ENCODE measurements at places on chromosomes 1 and 21.

GRCh38 chr1:105243411-105243810 is 1493.7 kb downstream of the AMY1C start:
- DNase-seq, result no peak

DNA sequence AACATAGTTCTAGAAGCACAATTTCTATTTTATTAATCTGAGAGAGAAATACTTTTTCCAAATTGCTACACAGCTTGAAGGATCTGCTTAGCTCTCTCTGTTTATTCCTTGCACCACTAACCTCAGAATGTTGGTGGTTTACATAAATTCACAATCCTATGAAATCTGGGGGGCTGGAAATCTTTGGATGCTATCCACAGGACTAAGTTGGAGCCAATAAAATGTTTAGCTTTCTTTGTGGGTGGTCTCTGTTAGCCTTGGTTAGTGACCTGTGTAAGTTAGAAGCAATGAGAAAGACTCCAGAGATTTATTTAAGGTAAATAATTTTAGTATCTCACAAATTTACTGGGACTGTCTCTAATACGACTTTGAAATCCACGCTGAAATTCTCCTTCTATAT is 418.1 kb downstream of the ADGRL2 start:
- DNase-seq, result no peak

DNA sequence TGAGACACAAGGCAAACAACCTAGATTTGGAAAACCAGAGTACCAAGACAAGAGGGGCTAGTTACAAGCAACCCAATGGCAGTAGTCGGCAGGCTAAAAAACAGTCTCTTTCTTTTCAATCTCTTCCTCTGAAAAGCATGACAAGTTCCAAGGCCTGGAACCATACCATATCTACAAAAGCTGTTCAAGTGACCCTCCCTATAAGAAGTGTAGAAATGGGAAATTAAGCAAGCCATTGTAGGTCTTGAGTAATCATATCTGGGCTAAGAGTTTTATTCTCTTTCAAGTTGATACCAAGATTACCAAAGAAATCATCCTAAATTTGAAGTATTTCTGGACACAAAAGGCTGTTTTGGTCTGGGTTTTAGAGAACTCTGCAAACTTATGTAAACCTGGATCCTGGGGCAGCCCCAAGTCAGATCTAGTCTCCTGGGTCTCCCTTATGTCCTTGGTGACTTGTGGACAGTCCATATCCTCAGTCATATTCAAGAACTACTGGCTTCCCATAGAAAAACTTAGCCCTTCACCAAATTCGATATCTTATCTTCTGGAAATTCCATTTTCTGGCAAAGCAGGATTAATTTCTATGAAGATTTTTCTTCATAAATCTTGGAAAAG is 24.7 kb downstream of the FMO3 start:
- no peak for DNase-seq

DNA sequence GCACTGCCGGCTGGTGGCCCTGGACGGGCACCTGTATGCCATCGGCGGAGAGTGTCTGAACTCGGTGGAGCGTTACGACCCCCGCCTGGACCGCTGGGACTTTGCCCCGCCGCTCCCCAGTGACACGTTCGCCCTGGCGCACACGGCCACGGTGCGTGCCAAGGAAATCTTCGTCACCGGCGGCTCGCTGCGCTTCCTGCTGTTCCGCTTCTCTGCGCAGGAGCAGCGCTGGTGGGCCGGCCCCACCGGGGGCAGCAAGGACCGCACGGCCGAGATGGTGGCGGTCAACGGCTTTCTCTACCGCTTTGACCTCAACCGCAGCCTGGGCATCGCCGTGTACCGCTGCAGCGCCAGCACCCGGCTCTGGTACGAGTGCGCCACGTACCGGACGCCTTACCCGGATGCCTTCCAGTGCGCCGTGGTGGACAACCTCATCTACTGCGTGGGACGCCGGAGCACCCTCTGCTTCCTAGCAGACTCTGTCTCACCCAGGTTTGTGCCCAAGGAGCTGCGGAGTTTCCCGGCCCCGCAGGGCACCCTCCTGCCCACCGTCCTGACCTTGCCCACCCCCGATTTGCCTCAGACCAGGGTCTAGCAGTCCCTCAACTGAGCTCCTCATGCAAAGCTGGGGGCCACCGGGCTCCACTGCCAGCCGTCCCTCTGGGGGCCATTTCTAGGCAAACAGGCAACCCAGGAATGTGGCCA is 2.1 kb downstream of the KLHDC7A start:
- DNase-seq, result no peak

DNA sequence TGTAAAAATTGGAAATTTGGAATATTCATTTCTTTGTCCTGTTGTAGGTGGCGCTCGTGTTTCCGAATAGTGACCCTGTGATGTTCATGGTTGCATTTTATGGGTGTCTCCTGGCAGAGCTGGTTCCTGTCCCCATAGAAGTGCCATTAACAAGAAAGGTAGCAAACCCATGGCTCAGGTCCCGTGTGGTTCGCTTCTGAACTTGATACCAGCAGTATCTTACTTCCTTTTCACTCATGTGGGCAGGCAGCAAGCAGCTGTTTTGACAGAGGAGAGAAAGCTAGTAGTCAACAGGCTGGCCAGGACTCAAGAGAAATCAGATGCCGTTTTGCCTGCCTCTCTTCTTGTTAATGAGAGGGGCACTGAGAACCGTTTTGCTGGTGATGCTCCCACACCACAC is 72.8 kb downstream of the S100B start:
- DNase-seq, result no peak

DNA sequence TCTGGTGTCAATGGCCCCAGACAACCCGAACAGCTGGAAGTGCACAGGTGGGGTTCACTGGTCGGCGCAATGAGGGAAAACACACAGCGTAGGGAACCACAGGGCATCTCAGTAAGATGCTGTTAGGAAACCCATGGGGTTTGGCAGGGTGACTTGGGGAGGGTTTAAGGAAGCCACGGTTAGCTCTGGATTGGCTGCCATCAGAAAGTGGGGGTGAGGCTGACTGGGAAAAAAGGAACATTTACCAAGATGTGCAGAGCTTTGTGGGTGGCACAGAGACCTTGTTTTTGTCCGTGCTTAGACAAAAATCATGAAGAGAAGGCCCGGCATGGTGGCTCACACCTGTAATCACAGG is 11.0 kb downstream of the ALDH4A1 start:
- no peak for DNase-seq

- no peak for DNase-seq
Observed at GRCh38 chr1:37177230-37177864, 143.0 kb upstream of the GRIK3 start.

DNA sequence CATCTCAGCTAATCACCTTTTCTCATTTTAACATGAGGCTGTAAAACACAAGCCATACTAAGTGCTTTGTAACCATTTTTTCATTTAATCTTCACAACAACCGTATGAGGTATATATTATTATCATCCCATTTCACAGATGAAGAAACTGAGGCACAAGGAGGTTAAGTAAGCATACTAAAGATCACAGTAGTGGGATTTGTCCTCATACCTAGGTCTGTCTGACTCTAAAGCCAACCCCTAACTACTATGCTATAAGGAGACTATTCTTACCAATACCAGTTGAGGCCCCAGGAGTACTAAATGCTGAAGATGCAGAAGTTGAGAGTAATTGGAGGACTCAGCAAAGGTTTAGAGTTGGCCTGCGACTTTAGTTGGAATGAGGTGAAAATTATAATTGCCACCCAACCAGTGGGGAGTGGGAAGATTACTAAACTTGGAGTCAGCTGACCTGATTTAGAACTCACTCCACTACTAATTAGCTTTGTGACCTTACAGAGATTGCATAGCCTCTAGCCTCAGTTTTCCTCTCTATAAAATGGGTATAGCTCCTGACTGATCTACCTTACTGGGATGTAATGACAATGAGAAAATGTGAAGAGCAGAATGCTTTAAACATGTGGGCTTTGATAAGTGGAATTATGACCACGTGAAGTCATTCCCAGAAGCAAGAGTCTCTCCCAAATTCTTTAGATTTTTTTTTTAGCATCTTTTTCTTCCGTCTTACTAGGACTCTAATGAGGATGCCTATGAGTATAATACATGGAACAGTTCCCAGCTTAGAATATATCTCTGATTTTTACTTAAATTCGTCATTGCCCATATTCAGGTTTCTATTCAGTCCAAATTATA is 85.8 kb upstream of the IPO9 start:
- no peak for DNase-seq

- no peak for DNase-seq
Observed at GRCh38 chr1:178263341-178263740, 169.4 kb downstream of the RASAL2 start.

- no peak for DNase-seq
Observed at GRCh38 chr1:192689459-192689858, 53.5 kb downstream of the RGS13 start.

DNA sequence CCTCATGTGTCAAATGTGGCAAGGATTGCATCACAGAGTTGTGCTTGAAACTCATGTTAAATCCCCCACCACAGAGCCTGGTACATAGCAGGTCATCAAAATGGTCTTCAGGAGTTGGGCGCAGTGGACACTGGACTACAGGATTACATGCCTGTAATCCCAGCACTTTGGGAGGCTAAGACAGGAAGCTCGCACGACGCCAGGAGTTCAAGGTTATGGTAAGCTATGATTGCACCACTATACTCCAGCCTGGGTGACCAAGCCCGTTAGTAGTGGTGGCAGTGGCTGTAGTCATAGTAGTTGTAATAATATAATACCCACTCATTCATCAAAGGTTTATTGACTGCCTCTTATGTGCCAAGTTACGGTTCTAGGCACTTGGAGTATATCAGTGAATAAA is 123.4 kb upstream of the IRF2BP2 start:
- no peak for DNase-seq

DNA sequence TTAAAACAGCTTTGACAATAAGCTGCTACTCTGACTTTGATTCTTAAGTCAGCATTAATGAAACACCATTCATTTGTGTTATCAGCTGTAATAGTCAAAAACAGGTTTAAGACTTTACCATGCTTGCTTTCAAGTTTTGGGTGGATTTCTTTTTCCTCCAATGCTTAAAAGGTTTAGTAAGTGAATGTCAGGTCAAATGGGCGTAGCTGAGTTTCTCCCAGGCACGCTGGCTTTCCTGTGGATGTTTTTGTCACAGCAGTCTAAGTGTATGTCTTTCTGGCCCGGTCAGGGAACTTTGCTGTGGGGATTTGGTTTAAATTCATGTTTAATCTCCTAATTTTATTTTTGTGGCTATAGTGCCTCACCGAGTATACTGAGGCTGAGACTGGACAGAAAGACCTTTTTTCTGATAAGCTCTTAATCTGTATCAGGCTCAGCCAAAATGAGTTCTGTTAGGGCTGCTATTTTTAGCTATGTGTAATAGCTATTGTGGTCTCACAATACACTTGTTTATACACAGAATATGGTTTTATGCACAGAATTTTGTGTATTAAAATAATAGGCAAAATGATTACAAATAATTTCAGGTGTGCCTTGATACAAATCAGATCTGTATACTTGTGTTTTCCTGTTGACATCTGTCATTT is 292.8 kb downstream of the DISC1 start:
- DNase-seq, result no peak

GRCh38 chr1:4767308-4767707 is 112.9 kb downstream of the AJAP1 start:
- DNase-seq, result no peak

DNA sequence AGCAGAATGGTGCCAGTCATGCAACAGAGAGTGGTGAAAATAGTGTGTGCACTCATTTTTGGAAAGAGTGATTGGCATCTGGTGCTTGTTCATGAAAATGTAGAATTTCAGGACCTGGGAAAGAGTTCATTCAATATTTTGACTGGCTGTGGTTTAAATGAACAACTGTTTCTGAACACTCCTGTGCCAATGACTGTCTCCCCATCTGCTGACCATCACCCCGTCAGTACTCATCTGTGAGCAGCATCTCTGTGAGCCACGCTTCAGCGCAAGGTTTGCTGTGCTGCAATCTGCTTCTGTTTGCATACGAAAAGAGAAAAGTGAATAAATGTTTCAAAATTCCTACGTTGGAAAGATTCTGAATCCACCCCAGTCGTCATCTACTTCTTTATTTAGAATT is 77.9 kb upstream of the RUNX1 start:
- no peak for DNase-seq

- no peak for DNase-seq
Observed at GRCh38 chr1:22611530-22611947, 24.9 kb upstream of the C1QA start.

DNA sequence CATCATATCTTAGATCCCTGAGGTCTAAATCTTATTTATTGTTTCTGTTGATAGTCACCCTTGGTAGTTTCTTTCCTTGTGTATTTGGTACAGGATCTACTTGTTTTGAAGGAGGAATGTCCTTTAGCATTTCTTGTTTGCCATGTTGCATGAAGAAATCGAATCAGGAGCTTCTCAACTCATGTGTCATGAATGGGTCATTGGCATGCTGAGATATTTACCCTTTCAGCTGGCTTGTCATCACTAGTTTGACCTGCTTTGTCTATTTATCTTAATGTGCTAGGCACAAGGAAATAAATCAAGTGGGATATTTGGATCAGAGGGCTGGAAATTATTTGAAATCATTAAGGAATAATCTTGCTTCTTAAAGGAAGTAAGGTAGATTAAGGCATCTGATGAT is 23.8 kb downstream of the THEM4 start:
- no peak for DNase-seq

Measured in stimulated activated CD4-positive, alpha-beta T cell treated with anti-CD3 and anti-CD28 coated beads, Interleukin-15, amount 100 ng/mL, for 1 hour (primary cell).